ENCODE measurements at places on chromosomes 5 and 9.

- DNase-seq: no peak
Measured at GRCh38 chr5:155485386-155485785, 471.8 kb downstream of the KIF4B start.

DNA sequence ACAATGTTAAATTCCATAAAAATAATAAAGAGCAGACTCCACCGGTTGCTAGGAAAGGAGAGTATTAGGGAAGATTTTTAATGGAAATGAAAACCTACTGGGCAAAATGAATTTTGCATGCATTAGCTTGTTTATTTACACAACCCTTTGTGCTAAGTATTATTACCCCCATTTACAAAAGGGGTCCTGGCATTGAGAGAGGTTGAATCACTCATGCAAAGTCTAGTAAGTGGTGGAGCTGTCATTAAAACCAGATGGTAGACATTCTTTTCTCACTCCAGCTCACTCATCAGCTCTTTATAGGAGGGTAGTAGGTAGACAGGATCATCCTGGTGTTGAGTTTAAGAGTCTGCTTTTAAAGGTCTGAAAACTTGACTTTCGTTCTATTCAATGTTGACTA, 395.1 kb downstream of the PLK2 start:
- DNase-seq: no peak

GRCh38 chr9:12723409-12724028, 30.3 kb downstream of the TYRP1 start:
- no peak for DNase-seq

DNA sequence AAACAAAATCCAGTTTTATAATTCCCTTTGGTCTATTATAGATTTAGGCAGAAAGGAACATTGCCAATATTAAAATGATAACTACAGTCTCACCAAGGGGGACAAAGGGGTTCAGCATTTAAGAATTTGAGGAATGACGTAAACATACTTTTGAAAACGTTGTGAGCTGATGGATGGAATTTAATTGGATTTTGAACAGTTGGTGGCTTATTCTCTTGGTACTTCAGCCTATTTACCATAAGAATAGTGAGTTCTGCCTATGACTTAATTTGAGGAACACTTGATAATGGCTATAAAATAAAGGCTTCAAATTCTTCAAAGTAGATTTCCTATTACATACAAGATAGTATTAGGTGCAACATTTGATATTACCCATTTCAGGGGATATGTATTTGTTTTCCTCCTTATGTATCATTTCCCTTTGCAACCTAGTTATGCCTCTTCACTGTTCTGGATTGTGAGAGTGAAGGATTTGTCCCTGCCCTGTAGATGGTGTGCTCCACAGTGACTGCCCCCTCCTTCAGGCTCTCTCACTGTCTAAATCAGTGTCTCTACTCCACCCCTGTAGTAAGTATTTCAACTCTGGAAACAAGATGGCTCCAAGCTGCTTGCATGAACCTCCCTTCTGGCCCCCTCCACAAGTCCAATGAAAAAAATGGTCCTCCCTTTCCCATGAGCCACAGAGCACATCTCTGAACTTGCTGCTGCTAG, 225.6 kb downstream of the ARHGEF28 start:
- DNase-seq: no peak

- DNase-seq: no peak
Measured at GRCh38 chr5:176679365-176680225, 32.3 kb downstream of the TSPAN17 start.

- DNase-seq: no peak
Measured at GRCh38 chr5:57858905-57859304, 376.3 kb upstream of the ACTBL2 start.

DNA sequence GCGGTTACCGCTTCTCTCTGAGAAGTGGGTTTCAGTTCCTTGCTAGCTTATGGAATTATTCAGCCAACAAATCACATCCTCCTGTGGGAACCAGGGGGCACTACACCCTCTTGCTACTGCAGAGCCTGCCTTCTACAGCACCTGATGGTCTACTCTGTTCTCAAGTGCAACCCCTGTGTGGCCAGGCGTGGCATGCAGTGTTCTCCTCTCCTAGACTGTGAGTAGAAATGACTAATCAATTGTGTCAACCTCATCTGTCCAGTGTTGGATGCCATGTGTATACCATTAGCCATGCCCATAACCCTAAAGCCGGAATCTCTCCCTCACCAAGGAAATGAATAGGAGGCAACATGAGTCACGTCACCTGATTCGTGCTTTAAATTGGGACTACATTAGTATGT, 117.2 kb upstream of the LIFR start:
- DNase-seq: no peak

- DNase-seq: no peak
Measured at GRCh38 chr9:112169368-112169767, 5.7 kb downstream of the SUSD1 start.

- DNase-seq: no peak
Measured at GRCh38 chr9:83920469-83920926, 734 bp downstream of the KIF27 start.

DNA sequence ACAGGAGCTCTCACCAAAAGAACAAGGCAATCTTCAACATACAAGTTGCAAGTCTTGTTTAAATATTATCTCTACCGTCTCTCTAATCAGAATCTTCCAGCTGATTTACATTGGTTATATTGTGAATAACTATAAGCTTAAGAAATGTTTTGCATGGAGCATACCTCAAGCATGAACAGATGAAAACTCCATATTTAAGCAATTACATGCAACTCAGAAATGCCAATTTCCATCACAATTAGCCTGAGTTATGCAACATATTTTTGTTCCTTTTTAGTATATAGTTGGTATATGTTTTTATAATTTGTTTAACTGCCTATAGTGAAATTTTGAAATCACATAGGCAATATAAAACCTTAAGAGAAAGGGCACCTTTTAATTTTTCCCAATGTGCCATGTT, 142.5 kb downstream of the DENND1A start:
- DNase-seq: no peak

GRCh38 chr5:9766581-9766980, 136.4 kb upstream of the TAS2R1 start:
- DNase-seq: no peak
